GM23338 (cell line): ENCODE measurements at places on chromosomes 1 and 21. TPM values are rescaled to one million over a fixed set of nuclear protein-coding genes. Genes with fewer than 3 reads are reported as not detected.

DNA sequence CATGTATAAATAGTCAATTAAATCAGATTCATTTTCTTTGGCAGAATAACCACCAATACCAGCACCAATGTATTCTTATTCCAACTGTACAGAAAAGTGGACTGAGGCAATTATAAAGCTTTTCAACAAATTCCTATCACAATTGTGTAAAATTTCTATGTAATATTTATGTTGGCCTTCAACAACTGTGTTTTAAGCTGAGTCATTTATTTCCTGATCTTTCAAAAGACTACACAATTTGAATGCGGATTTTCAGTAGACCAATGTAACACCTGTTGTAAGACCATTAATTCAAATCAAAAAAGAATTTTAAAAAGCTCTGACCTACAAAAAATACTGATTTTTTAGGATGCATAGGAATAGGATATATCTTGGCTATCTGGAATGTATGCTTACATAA is 25.5 kb downstream of the GPATCH2 start:
- H3K4me1 ChIP-seq: no peaks in the 10 kb centered on the region
- H3K27me3 ChIP-seq: no peaks in the 10 kb centered on the region
- H3K36me3 ChIP-seq: no peaks in the 10 kb centered on the region
- no peak overlapping the region for H3K4me3 ChIP-seq
- no peak for DNase-seq
- H3K27ac ChIP-seq: no peak overlapping the region

DNA sequence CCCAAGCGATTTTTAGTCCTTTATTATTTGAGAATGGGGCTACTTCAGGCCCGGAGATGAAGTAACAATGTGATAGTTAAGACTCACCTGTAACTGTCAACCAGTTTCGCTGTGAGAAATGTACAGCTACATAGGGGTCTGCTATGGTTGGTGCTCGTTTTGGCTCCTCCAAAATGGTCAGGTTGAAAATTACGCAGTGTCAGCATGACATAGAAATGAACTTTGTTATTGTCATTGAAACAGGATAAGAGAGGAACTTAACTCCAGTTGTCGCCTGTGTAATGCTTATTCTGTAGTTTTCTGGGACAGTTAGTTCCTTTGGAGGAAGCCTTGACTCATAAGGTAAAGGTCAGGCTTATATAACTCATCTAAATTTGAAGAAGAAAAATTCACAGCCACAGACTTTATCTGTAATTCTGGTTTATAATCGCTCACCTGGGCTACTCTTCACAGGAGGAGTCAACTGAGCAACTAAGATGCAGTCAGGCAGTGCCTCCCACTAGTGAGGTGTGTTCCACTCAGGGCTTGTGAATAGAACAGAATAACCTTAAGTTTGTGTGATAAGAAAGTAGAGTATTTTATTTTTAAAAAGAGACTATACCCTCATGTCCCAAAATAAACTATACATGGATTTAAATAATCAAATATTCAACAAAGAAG is 130.9 kb downstream of the CD247 start:
- DNase-seq: no peak
- no peak overlapping the region for H3K4me3 ChIP-seq
- H3K27ac ChIP-seq: no peak overlapping the region
- H3K4me1 ChIP-seq: no peaks in the 10 kb centered on the region
- peaks cover 20% of the 10 kb centered on the region for H3K36me3 ChIP-seq

DNA sequence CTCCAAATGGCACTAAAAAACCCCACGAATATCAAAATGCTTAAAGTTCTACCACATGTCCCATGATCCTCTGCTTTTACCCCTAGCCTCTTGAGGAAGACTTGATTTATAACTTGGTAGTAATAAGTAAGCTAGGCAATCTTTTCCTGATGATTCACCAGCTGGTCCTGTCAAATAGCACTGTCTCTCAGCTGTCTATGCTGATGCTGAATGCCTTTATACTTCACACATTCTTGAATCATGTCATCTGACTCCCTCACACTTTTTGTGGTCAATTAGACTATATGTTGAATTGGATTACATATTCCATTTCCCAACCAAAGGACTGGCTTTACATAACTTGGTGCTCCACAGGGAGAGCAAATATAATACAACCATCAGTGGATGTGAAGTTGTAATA is 16.6 kb downstream of the C21orf91 start:
- no peak overlapping the region for H3K27ac ChIP-seq
- no peaks in the 10 kb centered on the region for H3K27me3 ChIP-seq
- no peak for DNase-seq
- no peaks in the 10 kb centered on the region for H3K4me1 ChIP-seq
- no peak overlapping the region for H3K4me3 ChIP-seq

The SIPA1L2 gene
- total RNA-seq: 12.0 and 17.0 TPM in 2 replicates

The LPAR3 gene
- total RNA-seq: 27.8 and 36.9 TPM in 2 replicates

The SPRR2E gene
- not detected in 2 replicates for total RNA-seq

The CCDC190 gene
- not detected in 2 replicates for total RNA-seq
